ENCODE measurements at places on chromosomes 2 and 18.
A peak's percentile ranks its signal among the peaks of the same experiment; 100 is the strongest.

DNA sequence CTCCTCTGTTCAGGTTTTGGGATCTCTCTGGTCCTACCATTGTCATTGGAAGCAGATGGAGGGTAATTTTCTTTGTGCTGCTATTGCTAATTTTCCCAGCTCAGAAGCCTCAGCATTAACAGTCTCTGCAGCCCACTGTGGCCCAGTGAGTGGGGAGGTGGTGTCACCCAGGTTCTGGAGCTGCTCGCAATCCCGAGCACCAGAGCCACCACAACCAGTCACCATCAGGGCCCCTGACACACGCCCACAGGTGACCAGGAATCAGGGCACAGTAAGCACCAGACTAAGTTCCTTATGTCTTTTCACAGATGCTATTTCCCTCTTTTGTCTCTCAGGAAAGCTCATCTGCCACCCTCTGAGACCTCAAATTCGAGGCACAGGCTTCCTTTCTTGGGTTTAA is 87.9 kb downstream of the SEPTIN10 start:
- no peak for DNase-seq

- no peak for DNase-seq
Measured at GRCh38 chr2:101684313-101684712, 13.2 kb upstream of the MAP4K4 start.

DNA sequence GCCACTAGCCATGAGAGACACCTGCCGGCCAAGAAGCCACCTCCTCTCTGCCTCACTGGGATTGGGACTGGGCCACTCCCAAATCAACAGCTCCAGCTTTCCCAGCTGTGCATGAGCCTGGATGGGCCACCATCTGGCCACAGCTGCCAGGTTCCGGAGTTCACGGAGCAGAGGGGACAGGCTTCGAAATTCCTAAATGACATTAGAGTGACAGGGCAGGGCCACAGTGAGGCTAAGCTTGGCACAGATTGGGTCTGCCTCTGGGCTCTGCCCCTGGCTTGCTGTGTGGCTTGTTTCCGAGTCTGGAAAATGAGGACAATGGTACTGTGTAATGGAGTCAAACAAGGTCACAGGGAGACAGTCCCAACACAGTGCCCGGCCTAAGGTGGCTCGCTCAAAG is 6.5 kb downstream of the DIPK1C start:
- DNase-seq: no peak

DNA sequence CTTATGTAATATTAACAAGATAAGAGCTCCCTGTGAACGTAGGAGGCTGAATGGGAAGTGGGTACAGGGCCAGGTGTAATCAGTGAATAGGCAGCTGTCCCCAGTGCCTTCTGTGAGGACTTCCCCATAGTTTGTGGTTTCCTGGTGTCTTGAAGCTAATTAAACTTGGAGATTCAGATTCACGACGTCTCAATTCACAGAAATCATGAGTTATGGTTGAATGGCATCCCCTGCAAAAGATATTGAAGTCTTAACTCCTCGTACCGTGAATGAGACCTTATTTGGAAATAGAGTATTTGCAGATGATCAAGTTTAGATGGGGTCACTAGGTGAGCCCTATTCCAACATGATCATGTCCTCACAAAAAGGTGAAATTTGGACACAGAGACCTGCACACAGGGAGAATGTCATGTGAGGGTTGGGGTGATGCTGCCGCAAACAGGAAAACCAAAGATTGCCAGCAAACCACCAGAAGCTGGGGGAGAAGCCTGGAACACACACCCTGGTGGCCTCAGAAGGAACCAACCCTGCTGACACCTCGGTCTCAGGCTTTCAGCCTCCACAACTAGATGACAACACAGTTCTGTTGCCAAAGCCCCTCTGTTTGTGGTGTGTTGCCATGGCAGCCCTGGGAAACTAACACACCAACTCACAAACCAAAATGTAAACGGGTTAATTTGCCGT is 13.2 kb downstream of the ARL4C start:
- DNase-seq: peak; percentile 60

GRCh38 chr2:188322569-188323551 is 31.2 kb downstream of the GULP1 start:
- DNase-seq: no peak

Measured in NAMALWA (cell line).